Brain pericyte (primary cell): ENCODE measurements at places on chromosomes 16 and 17.

DNA sequence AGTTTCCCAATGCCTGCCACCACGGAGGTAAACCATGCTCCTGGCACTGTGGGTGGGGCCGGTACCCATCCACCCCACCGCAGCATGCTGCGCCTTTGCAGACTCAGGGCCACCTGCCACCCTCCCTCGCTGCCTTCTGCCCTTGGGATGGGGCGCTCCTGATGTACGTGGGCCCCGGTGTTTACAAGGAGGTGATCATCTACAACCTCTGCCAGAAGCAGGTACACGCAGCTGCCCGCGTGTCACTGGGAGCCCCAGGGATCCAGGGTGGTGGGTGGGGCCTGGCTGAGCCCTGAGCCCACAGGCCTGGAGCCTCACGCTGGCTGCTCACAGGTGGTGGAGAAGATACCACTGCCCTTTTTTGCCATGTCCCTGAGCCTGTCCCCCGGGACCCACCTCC is 1.4 kb upstream of the RHOT2 start:
- no peak for DNase-seq

GRCh38 chr17:64707050-64707591 is 45.0 kb upstream of the SMURF2 start:
- peak; percentile 36 for DNase-seq

DNA sequence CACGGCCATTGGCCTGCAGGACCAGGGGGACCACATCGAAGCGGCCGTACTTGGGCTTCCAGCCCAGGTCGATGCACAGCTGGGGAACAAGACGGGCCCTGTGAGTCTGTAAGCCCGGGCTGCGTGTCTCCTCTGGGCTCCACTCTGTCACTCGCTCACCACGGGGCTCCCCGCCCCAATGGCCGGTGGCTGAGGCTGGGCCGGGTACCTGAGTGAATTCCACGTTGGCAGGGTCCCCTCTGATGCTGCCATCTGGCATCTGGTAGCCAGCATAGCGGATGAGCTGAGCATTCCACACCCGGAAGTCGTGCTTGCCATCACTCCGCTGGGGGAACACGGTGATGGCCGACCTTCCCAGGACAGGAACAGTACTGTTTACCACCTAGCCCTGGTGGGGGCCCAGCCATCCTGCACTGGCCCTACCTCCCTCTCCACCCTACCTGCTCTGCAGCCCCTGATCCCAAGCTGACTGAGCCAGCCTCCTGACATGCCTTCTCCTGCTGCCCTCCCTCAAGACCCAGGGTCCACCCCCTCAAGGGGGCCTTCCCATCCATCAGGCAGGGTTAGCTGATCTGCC is 19.4 kb downstream of the NOS2 start:
- no peak for DNase-seq

DNA sequence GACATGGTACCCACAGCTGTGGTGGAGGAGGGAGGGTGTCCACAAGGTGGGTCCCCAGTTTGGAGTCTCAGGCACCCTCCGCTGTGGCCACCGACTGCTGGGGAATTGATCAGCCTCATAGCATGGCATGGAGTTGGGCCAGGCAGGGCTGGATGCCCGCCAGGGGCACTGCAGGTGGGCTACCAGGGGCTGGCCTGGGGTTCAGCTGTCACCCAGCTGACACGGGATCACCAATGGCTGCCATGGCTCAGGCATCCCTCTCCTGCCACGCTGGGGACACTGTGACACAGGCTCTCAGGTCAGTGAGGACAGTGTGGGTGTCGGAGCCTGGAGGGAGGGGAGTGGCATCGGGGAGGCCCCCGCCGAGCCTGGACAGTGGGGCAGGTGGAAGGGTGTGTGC is 19.8 kb upstream of the SSTR5 start:
- no peak for DNase-seq

DNA sequence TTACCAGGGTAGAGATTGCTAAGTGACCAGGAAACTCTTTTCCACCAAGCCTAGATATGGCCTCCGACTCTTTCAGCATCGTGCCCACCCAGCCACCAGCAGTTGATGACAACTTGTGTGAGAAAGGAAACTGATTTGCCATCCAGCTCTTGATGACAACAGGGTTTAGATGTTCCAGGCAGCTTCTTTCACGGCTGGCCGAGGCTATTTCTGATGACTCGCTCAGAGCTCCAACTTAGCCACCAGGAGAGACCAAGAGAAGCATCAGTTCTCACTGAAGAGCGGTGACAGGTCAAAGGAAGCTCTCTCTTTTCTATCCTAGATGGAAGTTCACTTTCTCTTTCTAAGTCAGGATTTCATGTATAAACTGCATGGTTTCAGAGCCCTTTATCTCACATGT is 61.2 kb downstream of the MPHOSPH6 start:
- DNase-seq = no peak

DNA sequence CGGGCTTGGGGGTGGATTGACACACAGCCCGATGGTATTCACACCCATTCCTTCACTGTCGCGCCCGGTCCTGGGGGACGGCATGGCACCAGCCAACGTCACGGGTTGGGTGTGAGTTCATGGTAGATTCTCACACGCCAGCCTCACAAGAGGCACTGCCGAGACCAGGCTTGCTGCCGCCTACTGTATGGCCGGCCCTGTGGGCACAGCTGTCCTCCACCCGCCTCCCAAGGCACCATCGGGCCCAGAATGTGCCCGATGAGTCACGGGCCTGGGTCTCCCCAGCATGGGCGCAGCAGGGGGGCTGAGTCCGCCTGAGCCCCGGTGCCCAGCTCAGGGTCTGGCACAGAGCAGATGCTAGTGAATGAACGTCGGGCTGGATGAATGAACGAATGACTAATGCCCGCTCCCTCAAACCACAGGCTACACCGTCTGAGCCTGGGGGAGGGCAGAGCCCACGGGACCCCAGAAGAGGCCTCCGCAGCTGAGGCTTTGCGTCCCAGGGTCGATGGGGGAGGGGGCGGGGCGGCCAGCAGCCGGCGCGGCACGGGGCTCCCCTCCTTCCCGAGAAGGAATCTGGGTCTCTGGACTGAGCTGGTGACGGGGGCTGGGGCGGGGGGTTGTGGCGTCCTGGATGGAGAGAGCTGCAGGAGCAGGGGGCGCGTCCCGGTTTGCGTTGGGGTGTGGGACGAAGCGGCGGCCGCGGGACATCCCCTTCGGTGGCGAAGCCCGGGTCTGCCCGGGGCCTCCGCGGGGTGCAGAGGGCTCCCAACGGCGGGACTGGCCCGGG is 829 bp downstream of the PITPNM3 start:
- DNase-seq = no peak

- DNase-seq = no peak
Measured at GRCh38 chr16:23391381-23392222, 61.4 kb downstream of the COG7 start.

DNA sequence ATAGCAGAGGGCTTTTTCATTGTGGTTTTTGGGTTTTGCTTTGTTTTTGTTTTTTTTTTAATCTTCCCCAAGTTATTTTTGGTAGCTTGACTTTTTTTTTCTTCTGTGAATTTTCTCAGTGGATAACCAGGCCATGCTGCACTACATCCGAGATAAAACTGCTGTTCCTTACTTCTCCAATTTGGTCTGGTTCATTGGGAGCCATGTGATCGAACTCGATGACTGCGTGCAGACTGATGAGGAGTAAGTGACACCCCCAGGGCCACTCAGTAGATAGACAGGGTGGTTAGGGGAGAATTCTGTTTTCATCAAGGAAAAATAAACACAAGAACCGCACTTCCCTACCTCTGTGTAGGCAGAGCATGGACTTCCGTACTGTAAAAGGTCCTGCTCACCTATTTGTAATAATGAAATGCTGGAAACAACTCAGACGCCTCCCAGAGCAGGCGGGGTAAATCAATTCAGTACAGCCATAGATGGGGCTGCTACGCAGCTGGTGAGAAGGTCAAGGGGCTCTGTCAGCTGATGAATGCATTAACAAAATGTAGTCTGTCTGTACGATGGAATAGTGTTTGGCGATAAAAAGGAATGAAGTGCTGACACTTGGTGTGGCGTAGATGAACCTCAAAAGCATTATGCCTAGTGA is 28.6 kb downstream of the CLEC16A start:
- no peak for DNase-seq

DNA sequence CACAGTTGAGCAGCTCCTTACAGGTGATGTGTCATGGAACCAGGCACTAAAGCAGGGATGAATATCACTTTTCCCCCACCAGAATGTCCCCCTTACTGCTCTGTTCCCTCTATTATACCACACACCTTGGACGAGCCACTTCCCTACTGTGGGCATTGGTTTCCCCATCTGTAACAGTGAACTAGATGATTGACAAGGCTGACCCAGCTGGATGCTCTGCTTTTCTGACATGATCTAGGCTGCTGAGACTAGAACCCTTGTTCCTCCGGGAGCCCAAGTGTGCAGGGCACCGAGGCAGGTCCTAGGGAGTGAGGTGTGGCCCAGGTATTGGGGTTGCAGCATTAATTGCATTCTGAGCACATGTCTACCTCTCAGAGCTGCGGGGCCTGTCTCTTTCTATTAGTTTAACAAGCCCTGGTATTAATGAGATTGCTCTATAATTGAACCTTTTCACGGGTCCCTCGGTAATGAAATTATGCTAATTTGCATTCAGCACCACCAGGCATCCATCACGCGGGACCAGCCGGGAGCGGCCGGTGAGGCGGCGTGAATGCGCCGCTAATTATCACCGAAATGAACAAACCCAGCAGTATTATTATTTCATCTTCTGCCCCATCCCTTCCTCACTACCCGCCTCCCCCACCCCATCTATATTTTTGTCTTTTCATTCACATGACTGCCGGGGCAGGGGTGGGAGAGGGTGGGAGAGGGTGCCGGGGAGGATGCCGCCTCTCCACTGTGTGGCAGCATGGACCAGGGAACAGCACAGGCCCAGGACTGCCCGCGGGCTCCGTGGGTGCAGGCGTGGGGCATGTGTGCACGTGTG is 121.1 kb downstream of the CYLD start:
- no peak for DNase-seq

- no peak for DNase-seq
Measured at GRCh38 chr16:49494891-49495566, 121.4 kb downstream of the C16orf78 start.
